ENCODE measurements at places on chromosomes 3 and 15.
A peak's percentile ranks its signal among the peaks of the same experiment; 100 is the strongest.

DNA sequence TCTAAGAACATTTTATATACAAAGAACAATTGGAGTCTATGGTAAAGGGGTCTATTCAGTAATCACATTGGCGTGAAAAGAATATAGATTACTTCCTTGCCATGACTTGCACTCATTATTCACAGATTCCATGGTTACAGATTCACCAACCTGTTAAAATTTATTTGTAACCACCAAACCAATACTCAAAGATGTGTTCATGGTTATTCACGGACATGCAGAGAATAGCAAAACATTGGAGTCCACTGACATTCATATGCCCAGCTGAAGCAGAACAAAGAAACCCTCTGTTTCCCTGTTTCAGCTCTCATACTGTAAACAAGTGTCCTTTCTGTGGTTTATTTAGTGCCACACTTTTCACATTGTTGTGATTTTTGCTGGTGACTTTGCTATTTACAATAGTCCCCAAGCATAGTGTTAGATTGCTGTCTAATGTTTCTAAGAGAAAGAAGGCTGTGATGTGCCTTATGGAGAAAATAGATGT is 185.8 kb upstream of the TTC14 start:
- DNase-seq = no peak

DNA sequence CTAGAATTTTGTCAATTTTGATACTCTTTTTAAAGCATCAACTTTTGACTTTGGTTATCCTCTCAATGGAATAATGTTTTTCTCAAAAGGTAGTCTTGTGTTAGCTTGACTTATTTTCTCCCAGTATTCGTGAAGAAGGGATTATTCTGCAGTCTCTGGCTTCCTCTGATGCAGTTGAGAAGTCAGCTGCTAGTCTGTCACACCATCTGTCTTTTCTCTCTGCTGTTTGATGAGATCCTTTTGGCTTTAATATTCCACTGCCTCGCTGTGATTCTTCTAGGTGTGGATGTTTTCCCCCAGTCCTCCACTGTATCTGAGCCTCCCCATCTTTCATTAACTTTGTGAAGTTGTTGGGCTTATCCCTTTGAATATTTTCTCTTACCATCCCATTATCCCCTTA is 141.0 kb downstream of the WDR72 start:
- no peak for DNase-seq

DNA sequence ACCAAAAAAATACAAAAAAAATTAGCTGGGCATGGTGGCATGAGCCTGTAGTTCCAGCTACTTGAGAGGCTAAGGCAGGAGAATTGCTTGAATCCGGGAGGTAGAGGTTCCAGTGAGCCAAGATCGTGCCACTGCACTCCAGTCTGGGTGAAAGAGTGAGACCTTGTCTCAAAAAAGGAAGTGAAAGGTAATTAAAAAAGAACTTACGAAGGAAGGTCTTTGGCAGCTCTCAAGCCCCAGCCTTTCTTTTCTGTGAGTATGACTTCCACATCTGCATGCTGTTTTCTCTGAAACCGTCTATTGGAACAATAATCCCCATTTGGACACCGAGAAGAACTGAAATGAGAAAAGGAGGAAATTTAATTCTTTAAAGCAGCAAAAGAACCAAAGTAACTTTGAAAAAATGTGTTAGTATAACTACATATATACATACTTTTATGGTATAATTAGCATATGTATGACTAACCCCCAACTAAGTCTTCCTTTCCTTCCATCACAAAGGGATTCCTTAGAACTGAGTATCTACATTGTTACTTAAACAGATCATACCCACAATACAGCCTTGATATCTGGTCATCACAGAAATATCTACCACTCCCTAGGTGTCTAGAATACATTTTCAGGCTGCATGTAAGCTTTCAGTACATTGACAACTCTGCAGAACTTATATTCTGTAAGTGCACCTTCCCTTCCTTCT is 50.1 kb downstream of the SETD2 start:
- DNase-seq = peak; percentile 66

DNA sequence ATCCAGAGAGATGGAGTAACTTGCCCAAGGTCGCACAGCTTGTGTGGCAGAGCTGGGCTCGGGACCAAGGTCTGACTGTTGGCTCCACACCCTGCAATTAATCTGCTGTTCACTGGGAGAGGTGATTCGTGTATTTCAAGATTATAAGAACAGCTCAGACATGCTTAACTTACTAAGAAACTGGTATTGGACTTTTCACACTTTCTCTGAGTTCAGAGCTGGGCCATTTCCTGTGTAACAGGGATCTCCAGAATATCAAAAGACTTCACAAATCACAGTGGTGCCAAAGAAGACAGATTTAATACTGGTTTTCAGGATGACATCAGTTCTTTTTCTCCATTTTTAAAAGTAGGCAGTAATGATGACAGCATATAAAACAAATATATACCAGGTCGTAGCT is 156.8 kb upstream of the UBE2E1 start:
- DNase-seq = no peak

DNA sequence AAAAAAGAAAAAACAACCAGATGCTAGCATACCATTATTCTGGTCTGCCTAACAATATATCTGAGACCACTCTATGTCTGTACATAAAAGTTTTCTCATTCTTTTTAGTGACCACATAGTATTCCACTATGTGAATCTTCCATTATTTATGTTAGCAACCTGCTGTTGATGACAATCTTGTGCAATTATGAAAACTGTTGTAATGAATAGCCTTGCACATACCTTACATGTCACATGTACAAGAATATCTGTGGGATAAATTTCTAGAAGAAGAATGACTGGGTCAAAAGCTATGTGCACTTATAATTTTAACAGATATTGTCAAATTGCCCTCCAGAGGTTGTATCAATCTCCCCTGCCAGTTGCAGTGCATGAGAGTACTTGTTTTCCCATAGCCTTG is 62.5 kb downstream of the ARHGAP31 start:
- DNase-seq = no peak

GRCh38 chr3:54599716-54600115 is 328.1 kb downstream of the LRTM1 start:
- no peak for DNase-seq

GRCh38 chr3:5799398-5799797 is 611.9 kb downstream of the EDEM1 start:
- DNase-seq = no peak

GRCh38 chr15:76075046-76075445 is 15.3 kb downstream of the TMEM266 start:
- no peak for DNase-seq

DNA sequence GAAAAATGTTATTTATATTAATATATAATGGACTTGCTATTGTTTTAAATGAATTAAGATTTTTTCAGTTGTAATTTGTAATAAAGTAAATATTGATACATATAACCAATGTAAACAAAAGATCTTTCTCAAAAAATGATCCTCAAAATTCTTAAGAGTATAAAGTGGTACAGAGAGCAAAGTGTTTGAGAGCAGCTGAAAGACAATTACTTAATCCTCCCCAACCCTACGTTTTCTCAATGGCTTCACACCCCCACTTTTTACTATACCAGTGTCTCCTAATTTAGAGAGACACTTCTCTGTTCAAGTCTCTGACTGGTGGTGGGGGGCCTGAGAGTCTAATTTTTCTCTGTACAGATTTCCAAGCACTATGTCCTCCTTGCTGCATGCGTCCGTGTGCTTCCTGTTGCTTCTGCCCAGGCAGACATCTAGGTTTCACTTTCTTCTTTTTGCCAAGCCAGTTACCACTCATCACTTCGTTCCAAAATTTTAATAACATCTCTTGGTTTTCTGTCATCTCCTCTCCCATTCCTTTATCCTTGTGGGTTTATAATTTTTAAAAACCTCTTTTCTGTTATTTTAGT is 276.3 kb upstream of the DNAJC19 start:
- DNase-seq = no peak

- no peak for DNase-seq
Observed at GRCh38 chr3:172513488-172513887, 9.7 kb downstream of the TNFSF10 start.

- no peak for DNase-seq
Observed at GRCh38 chr15:45821390-45821789, 186.6 kb downstream of the SQOR start.

GRCh38 chr3:191963182-191963581 is 502.2 kb downstream of the PYDC2 start:
- DNase-seq = no peak

GRCh38 chr15:37221671-37222145 is 121.4 kb upstream of the MEIS2 start:
- no peak for DNase-seq

DNA sequence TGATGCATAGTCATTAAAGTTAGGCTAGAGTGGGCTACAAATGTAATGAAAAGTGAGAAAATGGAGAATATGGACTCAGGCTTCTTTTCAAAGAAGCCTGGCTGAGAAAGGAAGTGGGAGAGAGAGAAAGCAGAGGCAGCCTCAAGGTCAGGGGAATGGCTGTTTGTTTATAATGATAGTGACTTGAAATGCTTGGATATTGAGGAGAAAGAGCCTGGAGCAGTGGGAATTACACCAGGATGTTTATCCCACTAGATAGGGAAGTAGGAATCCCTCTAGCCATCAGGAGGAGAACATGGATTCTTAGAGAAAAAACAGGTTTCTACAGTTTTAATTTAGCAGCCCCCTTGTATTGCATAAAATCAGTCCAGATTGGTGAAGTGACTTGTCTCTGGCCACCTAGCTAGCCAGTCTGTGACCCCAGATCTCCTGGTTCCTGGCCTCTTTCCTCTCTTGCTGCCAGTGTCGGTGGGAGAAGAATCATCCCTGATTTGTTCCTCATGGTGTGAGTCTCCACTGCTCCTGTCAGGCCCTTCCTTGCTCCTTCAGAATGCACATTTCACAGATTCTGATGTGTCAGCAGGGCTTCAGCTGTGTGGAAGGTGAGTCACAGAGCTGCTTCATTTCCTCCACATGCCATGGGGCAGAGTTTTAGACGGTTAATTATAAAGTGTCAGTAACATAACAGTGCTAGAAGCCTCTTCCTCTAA is 32.9 kb downstream of the SEMA6D start:
- peak; percentile 78 for DNase-seq

DNA sequence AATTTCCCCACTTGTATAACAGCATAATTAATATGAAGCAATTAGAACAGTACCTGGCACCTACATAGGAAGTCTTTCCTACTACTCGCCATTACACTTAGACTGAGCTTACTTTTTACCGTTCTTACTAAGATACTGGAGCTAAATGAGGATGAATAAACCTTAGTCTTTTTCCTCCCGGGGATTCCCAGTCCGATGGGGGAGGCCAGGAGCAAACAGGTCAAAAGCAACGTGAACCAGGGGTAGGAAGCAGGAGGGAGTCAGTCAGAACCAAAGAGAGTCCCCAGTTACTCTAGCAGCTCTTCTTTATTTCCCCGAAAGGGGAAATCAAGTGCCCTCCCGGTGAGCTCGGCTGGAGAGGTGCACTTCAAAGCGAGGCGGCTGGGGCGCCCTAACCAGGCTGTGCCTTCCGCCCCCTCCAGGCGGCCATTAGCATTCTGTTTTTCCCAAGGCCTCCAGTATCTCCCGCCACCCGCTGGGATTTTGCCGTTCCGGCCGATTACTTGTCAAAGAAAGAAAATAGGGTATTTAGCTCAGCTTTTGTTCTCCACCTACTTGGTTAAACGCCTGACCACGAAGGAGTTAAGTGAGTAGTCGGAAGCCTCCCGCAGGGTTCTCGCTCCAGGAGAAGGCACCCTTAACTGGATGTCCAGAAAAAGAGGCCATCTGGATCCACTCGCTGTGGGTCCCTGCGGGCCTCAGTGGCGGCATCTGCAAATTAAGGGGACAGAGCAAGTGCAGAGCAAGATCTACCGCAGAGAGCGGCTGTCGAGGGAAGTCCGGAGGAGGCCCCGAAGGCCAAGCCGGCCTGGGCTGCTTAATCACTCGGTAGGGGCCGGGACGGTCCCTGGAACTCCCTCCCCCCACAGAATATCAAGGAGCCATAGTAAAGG is 6.3 kb upstream of the EOMES start:
- DNase-seq = no peak

DNA sequence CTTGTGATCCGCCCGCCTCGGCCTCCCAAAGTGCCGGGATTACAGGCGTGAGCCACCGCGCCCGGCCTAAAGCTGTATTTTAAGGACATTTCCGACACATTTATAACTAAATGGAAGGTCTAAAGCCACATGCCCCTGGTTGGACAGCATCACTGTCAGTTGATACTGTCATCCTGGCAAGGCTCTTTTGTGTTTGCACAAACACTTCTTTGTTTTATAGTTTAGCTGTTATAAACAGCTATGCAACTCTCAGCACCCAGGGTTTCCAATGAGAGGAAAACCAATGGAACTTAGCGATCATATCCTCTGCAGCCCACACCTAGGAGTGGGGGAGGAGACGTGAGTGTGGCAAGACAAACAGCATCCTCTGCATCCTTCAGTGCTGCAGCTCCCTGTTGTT is 19.7 kb downstream of the NIPA1 start:
- no peak for DNase-seq

DNA sequence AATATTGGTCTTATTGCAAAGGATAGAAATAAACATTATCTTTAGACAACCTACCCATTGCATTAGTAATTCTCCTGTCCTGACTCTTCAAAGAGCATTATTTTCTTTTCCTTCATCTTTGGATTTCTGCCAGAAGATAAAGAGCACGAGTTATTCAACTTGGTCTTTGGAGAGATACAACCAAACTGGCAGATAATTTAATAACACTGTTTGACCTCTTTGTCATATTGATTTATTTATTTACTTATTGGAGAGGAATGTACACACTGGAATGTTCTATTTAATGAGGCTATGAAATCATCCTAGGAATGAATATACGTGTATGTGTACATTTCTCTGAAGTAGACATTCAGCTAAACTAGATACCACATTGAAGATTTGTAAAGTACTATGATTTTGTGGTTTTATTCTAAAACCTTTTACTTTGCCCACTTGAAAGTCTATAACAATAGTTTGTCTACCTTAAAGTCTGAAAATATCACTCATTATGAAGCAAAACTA is 462.1 kb downstream of the C3orf38 start:
- no peak for DNase-seq

DNA sequence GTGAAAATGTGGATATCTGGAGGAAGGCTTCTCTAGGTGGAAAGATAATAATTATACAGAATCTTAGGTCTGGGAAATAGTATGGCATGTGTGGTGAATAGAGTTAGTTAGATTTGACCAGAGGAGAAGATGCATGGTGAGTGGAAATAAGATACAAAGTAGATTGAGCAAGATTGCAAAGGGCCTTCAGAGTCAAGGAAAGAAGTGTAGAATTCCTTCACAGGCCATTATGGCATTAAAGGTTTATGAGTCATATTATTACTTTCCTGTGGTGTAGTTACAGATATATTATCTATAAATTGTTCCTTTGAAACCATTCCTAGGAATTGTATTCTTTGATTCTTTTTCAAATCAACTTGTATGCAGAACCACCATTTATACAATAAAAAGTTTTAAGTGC is 660.3 kb downstream of the SI start:
- DNase-seq = no peak

All from GM03348 (cell line).